ENCODE measurements at places on chromosomes 6 and 20. TPM values are rescaled to one million over a fixed set of nuclear protein-coding genes. Genes with fewer than 3 reads are reported as not detected.
A peak's percentile ranks its signal among the peaks of the same experiment; 100 is the strongest.

- DNase-seq: no peak
These were observed 5.5 kb upstream of the AIG1 start for GRCh38 chr6:143055213-143055612.

The BPIFB6 gene
- total RNA-seq: not detected

The MMP24 gene
- 17.1 TPM for total RNA-seq

The GTSF1L gene
- not detected for total RNA-seq

The HRH3 gene
- not detected for total RNA-seq

- no peak for DNase-seq
These were observed 56.9 kb downstream of the LY86 start for GRCh38 chr6:6645261-6645917.

DNA sequence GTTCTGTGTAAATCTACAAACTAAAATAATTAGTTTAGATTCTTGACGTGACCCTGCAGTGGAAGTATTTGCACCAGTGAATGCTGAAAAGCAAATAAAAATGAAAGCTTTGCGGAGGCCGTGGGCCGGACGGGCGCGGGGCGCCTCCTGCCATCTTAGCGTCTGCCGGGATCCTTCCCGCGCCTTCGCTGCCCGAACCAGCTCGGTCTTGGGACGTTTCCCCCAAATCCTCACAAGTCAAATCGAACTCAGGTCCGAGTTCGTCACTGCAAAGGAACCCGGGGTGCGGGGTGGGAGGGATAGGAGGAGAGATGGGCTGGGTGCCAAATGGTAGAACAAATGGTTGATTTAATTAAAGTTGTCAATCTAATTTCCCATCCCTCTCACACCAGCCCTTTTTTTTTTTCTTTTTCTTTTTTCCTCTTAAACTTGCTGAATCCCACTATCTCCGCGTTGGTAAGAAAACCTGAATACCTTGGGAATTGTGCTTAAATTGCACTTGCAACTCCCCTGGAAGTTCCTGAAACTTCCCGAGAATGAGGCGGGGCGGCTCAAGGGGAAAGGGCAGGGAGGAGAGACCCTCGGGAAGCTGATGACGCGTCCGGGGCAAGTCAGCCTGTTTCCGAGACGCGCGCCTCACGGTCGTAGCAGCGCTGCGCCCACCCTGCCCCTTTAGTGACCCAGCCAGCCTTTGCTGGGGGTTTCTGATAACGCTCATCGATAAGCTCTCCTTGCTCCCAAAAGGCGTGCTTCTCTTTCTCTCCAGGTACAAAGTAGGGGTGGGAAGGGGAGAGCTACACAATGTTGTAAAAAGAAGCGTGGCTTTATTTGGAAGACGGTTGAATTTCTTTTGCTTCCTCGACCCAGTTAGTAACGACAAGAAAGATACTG lies 1.8 kb downstream of the GJA1 start:
- DNase-seq: peak; percentile 49

DNA sequence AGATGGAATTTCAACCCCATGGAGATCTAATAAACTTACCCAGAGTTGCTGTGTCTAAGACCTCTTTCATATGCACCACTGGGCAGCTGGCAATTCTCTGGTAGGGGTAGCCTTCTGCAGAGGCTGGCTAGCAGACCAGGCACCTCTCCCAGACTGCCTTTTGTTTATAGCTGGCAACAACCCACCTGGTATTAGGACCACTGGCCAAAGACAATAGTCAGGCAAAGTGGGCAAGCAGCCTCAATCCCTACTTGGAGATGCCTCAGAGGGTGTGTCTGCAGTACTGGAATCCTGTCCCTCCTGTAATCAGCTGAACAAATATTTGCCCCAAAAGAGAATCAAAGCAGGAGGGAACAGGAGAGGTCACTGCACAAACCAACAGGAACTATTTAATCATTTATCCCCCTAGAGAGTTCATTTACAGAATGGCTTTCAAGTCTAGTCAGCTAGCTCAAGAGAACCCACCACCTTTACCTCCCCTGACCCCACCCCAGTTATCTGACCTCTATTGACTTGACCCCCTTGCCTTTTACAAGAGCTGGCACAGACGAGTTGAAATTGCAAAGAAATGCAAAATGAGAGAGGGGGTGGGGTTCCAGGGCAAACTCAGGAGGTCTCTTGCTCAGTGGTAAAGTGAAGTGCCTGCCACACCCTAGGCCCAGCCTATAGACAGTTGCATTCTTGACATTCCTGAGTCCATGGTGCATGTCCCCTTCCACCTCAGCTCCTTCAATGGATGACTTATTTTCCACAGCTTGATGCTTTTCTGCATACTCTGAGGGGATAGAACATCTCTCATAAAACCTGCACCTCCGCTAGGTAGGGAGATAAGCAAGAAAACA lies 2.8 kb downstream of the BCL2L1 start:
- DNase-seq: peak; percentile 100

GRCh38 chr6:92777146-92777740 lies 642.1 kb downstream of the EPHA7 start:
- peak; percentile 9 for DNase-seq

DNA sequence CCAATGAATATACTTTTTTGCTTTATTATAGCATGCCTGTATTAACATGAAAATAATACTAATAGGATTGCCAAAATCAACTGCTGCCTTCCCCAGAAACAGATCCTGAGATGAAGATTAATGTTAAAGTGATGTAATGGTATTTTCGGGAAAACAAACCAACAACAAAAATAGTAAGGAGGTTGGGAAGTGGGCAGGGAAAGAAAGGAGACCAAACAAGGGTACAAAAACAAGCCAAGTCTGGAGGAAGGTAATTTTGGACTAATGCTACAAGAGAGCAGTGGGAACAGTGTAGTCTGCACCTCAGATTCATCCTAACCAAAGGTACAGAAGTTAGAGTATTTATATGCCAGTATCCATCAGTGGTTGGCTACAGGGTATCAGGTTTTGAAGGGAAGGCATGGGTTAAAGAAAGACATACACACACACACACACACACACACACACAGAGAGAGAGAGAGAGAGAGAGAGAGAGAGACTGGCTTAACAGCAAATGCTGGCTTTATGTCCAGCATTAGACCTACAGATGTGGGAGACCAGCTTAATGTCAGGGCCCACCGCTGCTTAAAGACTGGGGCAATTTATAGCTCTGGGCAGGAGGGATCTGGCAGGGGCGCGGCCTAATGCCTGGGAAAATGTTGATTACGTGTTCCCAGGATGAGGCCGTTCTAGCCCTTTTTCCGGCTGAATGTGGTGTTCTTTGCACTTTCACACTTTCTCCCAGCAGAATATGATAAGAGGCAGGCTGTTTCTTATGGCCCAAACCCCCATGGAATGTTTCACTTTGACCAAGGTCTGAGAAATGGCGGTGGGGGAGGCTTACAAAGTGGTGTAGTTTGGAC lies 3.8 kb upstream of the SLC17A1 start:
- no peak for DNase-seq

GRCh38 chr20:25360631-25361286 lies 29.9 kb downstream of the ABHD12 start:
- no peak for DNase-seq

DNA sequence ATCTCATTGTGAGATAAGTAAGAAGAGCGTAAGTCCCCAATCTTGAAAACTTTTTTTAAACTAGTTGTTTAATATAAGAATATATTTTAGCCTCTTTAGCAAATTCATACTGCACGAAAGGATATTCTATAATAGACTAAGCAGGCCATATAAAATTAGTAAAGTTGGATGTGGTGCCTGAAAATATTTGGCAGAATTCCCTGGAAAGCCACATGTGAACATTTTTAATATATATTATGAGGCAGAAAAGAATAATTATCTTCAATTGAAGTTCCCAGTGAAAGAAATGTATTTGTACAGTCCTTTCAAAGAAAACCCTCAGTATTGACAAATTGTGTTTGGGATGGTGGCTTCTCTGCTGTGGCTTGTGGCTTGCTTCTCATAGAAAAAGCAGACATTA lies 237.5 kb upstream of the JAG1 start:
- no peak for DNase-seq

DNA sequence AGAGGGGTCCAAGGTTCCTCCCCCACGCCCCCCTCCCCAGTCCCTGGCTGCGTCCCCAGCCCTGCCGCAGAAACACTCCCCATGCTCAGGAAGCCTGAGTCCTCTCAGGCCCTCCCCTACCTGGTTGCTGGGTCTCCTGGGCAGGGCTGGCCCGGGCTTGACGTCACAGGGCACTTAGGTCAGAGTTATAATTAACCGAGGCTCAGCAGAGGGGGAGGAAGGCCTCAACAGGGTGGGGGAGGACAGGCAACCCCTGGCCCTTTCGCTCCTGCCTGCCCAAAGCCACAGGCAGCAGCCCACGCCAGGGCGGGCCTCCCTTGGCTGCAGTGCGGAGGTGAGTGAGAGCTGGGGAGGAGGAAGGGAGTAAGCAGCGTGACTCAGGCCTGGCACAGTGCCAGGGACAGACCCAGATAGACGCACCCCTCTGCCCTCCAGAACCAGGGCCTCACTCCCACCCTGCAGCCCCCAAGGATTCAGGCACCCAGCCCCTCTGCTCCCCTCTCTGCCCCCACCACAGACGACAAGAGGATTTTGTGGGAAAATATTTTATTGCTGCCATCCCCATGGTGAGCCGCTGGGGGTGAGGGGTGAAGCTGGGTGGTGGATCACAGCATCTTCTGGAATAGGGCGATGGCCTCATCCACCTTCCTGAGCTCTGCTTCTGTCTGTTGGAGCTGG lies at the start of gene VWA7:
VWA7 (minus strand) TSS at position 340 of the 678 bp plus-strand sequence. CDS start 549 bp downstream, outside the sequence.
- peak; percentile 97 for DNase-seq

GRCh38 chr20:20096421-20096820 lies 44.1 kb downstream of the CFAP61 start:
- DNase-seq: no peak

- DNase-seq: no peak
These were observed 181.0 kb downstream of the TBC1D7 start for GRCh38 chr6:13147376-13147775.

DNA sequence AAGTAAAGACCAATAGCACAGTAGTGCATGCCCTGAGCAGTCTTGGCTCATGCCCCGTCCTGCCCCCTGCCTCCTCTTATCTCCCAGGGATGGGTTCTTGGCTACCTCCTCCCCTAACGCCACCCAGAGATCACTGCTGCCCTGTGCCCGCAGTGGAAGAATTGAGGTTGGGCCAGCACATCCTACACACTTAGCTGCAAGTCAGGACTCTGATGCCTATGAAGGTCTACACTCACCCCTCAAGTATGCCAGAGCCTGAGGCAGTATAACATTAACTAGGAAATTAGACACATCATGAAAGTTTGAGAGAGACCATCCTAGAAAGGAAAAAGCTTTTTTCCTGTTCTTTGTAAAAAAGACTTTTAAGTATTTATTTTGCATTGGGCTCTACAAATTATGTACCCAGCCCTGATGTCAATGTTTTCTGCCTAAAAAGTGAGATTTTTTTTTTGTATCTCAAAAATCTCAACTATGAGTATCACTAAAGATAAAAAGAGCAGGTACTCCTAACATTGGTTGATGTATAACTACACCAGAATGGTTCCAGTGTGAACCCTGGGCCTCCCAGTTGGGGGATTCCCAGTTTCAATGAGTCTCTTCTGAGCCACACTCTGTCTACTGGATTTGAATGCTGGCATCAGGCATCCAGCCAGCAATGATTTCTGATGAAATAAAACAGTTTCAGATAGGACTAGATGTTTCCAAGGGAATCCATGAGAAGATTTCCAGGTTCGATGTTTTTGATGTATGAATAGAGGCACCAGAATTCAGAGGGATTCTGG lies 115.4 kb downstream of the ISM1 start:
- peak; percentile 97 for DNase-seq

The CAGE1 gene
- total RNA-seq: not detected

- no peak for DNase-seq
These were observed 663.3 kb downstream of the RFPL4B start for GRCh38 chr6:113010196-113010989.

DNA sequence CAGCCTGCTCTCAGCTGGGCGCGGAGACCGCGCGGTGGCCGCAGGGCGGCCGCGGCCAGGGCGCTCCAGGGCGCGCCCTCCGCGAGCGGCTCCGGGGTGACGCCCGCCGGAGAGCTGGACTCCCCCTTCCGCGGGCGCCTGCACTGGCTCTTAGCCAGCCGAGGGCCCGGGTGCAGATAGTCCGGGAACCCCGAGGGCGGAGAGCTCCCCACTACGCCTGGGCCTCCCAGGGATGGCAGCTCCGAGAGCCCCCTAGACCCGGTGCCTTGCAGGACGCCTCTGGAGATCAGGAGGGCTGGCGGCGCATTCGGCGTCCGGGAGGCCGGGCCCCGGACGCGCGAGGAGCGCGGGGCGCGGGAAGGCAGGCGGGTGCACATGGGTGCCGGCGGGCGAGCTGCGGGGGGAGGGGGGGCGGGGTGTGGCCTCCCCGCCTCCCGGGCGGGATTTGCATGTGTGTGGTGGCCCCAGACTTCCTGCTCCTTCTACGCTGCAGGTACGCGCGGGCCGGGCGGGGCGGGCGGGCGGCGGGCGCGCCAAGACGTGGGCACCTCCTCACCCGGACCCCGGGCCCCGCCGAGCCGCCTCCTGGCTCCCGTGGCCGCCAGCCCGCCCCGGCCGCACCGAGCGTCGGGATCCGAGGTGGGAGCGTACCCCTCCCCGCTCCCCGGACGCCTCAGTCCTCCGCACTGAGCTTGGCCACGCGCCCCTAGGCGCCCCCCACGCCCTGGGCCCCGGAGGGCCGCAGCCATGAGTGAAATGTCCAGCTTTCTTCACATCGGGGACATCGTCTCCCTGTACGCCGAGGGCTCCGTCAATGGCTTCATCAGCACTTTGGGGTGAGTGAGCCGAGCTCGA lies at the start of gene ITPR3:
ITPR3 (plus strand) TSS at position 467 of the 855 bp plus-strand sequence; CDS start at position 748, 281 bp downstream.
- DNase-seq: peak; percentile 84

GRCh38 chr6:44849806-44850205 lies 462.3 kb downstream of the CDC5L start:
- no peak for DNase-seq

The SRSF12 gene
- total RNA-seq: 1.9 TPM

The GSTA3 gene
- not detected for total RNA-seq

The ZNF334 gene
- 0.24 TPM for total RNA-seq

GRCh38 chr6:146700078-146700686 lies 101.4 kb downstream of the ADGB start:
- DNase-seq: peak; percentile 46

The TBC1D22B gene
- total RNA-seq: 4.0 TPM

The SLC12A5 gene
- total RNA-seq: 7.9 TPM

The DEFB132 gene
- not detected for total RNA-seq

DNA sequence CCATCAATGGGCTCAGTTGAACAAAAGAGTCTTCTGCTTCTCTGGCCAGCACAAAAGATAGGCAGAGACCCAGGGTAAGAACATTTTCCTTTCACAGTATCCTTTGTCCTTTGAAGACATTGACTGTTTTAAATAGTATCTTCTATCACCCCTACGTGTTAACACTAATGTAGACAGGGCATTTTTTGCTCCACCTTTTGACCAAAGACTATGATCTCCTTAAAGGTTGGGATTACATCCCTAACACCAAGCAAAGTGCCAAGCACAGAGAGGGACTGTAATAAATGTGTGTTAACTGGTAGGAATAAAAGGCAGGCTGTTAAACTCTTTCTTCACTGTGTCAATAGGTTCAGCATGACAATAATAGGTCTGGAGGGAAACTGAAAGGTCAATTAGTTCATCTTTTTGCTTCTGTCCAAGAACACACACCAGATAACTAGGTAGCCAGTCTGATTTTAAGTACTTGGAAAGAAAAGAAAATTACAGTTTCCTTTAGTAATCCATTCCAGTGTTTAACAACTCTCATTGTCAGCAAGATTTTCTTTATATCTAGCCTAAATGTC lies 63.6 kb upstream of the NOX3 start:
- no peak for DNase-seq
